ENCODE measurements at places on chromosomes 5 and 9.

DNA sequence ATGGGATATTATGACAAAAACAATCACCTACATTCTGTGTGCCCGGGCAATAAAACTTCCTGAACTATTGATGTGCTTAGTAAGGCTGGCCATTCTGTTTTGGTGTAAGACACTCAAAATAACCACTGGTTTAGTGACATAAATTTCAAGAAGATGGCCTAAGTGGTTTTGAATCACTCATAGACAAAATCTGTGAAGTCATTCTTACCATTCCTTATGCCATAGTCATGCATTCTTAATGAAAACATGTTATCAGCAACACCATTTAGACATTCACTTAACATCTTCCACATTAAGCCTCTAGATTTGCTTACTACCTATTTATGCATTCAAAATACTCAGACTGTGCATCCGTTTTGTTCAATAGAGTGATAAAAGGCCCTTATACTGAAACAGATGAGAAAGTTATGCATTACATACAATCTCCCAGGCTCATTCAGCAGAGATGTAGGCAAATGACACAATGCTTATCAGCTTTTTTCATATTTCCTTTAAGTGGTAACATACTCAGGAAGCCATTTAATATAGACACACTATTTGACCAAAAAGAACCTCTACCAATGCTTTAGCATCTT is 848.8 kb upstream of the DMAC1 start:
- DNase-seq = no peak

DNA sequence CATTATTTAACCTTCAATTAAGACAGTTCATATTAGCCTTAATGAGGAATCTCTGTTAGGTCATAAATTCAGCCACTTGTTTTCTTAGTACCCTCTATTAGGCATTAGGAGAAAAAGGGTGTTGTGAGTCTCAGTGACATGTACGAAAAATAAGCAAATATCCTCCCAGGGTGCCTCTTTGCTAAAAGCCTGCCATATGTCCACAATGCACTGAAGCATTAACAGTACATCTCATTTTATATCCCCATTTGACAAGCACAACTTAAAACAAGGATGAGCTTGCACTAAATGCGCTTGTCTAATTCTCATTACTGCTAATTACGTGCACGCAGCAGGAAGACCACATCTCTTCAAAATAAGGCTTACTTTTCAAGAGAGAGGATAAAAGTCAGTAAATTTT is 48.4 kb upstream of the SRFBP1 start:
- no peak for DNase-seq

DNA sequence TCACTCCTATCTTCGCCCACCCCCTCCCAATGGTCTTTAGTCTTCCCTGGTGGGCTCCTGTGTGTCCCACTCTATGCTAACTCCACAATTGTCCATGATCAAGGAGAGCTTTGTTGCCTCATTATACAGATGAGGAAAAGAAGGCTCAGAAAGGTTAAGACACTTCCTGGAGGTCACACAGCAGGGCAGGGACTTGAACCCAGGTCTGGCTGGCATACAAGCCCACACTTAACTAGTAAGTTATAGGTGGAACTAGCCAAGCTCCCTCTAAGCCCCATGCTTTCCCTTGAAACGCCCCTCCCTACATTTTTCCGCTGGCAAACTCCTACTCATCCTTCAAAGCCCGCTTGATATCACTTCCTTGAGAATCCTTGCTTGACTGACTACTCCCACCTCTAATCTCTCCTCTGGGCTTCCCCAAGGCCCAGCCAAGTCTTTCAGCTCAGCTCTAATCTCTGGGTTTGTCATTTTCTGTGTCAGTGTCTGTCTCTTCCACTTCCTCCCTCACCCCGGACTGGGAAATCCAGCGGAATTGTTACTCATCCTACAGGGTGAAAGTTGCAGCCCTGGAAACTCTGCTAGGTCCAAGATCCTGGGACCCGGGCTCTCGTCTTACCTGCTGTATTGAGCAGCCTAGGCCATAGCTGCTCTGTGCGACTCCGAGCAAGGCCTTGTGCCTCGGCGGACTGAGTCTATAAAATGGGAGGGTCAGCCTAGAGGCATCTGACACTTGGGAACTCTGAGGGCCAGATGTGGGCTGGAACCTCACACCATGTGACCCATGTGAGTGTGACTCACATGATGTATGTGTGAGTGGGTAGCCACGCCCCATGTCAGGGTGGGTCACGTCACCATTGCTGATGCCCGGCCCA is 144.5 kb downstream of the GAPVD1 start:
- DNase-seq = no peak

GRCh38 chr5:14872070-14872989 is 752 bp upstream of the ANKH start:
- peak; percentile 78 for DNase-seq

- no peak for DNase-seq
Measured at GRCh38 chr5:79225026-79225425, 10.9 kb upstream of the JMY start.

DNA sequence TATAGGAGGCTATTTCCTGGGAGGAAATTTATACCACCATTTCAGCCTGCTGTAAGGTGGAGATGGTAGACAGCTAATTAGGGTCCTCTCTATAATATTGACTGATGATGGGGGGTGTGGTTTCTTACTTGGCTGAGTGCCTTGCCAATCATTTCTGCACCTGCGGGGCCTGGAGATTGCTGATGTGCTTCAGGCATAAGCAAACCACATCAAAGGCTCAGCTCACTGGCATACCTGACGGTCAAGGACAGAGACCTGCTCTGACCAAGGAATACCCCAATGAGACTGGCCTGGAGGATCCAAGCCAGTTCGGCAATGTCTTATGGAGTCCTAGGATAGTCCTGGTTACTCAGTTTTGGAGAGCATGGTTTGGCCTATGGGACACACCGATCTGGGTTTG is 29.5 kb downstream of the ANKH start:
- DNase-seq = no peak

- no peak for DNase-seq
Measured at GRCh38 chr5:150059623-150060022, 26.7 kb downstream of the CSF1R start.

DNA sequence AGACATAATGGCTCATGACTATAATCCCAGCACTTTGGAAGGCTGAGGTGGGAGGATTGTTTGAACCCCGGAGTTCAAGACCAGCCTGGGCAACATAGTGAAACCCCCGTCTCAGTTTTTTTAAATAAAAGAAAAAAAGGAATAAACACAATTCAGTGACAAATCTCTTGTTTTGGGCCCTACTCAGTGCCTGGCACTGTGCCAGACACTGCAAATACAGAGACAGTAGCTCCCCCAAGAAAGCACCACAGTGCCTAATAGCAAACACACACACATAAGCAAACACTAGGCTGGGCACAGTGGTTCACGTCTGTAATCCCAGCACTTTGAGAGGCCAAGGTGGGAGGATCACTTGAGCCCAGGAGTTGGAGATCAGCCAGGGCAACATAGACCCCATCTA is 49.7 kb upstream of the GRHPR start:
- DNase-seq = no peak

DNA sequence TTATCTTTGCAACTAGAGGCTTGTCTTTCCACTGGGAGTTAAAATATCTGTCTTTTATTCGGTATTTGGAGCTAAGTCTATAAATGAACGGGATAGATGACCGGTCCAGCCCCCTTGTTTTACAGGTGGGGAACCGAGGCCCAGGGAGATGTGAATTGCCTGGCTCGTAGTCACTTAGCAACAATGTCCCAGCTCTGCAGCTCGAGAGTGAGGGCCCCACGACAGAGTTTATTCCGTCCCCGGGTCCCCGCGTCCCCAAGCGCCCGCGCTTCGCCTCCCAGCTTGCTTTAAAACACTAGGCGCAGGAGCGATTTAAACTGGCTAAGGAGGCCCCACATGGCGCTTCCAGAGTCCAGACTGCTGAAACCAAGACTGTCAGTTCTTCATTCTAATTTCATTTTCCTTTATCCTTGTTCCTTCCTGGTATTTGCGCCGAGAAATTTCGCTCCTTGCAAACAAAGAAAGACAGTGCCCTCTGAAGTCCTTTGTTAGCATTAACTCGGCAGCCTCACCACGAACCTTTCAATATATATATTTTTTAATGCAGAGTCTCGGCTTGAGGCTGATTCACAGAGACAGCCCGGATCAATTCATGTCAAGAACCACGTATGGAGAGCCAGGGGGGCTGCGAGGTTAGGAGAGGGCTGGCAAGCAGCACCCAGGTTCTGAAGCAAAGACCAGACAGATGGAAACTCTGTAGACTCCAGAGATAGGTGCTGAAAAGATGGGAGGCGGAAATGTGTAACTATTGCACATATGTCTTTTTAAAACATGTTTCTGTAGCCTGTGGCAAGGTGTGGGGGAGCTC is 1.4 kb upstream of the ENC1 start:
- peak; percentile 70 for DNase-seq

Data from femur (tissue), 1 donor.